SK-N-DZ (cell line): ENCODE measurements at places on chromosomes 7 and 10.
A peak's percentile ranks its signal among the peaks of the same experiment; 100 is the strongest.

DNA sequence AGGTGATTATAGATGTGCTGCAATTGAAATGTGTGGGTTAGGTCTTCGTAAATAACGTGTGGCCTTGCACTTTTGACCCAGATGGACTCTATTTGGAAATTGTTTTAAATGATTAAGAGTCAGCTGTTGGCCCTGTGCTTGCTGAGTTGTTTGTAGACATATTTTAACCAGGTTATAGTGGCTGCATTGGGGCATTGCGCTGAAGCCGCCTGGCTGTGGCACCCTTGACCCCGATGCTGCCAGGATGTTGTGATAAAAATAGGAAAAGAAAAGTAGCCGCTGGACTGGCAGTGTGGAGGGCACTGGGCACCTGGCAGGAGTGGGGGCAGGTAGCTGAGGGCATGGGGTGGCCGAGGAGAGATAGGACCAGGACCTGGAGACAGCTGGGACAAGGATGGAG lies 13.4 kb downstream of the LRRC27 start:
- no peak for DNase-seq

DNA sequence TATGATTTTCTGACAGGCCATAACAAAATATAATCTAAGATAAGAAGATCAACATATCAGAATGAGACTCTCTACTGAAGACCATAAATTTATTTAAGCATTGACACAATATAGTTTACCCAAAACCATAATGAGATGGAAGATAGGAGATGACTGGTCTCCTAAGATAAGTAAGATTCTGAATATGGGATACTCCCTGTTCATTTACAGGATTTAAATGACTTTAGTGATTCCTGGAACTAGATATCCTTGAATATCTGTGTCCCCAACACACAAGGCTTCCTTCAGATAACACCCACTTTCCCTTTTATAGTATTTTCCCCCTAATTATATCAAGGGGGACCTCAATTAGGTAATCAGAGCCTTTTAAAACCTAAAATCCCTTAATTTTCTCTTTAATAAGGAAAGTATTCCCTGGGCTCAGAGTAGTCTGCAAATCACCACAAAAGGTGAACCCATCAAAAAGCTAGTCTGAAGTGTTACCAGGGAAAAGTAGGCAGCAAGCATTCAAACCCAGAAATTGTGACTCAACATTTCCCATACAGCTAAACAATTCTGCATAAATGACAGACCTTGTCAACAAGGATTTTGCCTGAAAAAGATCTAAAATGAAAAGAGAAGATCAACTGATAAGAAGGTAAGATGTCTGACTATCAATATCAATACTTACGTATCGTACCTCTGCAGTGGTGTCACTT lies 99.9 kb downstream of the CNOT4 start:
- DNase-seq, result no peak

- peak; percentile 33 for DNase-seq
Observed at GRCh38 chr7:8259586-8260222, 2.3 kb downstream of the ICA1 start.

DNA sequence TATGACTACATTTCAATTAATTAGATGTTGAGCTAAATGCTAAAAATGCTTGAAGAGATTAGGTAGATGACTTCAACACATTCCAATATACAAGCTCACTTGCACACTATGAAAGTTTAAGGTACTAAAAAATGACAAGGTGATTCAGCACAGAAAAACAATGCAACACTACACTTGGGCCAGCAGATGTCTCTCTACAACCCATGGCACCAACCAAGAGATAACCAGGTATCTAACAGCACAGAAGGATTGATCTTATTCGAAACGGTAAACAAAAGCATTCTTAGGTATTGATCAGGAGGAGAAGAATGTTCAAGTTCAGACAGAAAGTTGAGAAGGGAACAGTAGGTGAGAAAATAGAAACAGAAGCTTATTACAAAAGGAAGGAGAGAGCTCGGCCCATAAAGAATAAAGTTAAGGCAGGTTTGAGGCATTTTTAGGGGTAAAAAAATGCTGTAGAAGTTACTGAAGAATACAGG lies 248.2 kb upstream of the KLF14 start:
- DNase-seq, result peak; percentile 28

GRCh38 chr10:3790858-3791257 lies 5.8 kb upstream of the KLF6 start:
- DNase-seq, result no peak

- DNase-seq, result no peak
Observed at GRCh38 chr10:110652475-110653118, 8.5 kb downstream of the RBM20 start.

DNA sequence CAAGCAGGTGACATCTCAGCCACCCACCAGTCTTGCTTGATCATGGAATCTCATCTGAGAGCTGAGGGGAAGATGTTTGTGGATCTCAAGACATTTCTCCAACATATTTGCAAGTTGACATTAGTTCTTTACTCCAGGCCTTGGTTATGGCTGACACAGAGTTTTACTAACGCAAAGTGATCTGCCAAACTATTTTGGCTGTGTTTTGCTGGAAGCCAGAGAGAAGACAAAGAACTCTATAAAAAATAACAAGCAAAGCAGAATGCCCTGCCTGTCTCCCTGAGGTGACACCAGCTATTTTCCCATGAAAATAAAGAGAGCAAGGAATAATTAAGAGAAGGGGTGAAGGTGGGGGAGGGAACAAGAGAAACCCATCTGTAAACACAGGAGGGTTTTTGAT lies 286.4 kb downstream of the WDR11 start:
- DNase-seq, result no peak

DNA sequence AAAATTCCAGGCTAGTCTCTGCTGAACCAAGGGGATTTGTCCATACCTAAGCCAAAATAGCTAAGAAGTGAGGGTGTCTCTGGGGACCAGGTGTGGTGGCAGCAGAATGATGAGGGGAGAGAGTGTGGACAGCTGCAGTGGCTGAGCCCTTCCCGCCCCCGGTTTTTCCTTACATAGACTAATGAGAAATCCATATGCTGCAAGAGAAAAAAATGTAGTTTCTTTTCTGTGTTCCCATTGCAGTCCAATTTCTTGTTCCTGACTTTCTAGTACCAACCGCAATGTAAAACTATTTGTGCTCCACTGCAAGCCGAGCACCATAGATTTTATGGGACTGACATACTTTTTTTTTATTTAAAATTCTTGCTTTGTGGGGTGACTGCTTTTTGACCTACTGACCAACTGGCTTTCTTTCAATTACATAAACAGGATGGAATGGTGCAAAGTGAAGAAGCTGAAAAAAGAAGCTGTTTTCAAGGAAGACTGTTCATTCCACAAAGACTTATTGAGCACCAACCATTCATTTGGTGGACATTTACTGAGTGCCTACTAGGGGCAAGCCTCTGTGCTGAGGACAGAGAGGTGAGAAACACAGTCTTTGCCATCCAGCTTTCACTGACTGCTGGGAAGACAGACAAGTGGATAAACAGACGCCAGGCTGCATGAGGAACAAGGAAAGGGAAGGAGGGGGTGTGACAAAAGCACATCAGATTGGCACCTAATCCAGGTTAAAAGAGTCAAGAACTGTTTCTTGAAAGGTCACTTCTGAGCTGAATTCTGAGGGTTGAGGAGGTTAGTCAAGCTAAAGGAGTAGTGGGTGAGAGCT lies 9.8 kb downstream of the CEP41 start:
- DNase-seq, result no peak

GRCh38 chr7:130641497-130641896 lies 27.1 kb downstream of the COPG2 start:
- no peak for DNase-seq

GRCh38 chr10:11538834-11539190 lies 72.6 kb downstream of the USP6NL start:
- no peak for DNase-seq

DNA sequence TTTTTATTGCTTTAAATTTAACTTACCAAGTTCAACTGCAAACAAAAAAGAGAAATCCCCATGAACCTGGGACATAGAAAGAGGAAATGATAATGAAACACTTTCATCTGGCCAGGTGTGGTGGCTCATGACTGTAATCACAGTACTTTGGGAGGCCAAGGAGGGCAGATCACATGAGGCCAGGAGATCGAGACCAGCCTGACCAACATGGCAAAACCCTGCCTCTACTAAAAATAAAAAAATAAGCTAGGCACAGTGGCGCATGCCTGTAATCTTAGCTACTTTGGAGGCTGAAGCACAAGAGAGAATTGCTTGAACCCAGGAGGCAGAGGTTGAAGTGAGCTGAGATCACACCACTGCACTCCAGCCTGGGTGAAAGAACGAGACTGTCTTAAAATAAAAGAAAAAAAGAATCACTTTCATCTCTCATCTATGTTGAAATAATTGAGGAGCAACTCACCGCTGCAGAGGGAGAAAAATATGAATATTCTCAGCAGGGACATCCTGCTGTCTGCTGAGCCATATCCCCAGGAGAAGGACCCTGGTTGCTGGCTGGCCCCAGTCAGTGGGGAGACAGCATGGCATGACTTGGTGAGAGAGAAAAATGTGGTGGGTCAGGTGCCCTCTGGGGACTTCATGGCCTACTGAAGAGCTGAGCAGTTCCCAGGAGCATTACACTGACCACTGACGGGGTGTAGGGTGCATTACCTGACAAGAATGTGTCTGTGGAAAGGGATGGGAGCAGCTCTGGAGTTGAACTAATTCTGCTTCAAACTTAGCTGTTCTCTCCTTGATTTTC lies 22.8 kb upstream of the TARP start:
- DNase-seq, result no peak

GRCh38 chr7:85602196-85602595 lies 415.3 kb upstream of the SEMA3D start:
- no peak for DNase-seq

DNA sequence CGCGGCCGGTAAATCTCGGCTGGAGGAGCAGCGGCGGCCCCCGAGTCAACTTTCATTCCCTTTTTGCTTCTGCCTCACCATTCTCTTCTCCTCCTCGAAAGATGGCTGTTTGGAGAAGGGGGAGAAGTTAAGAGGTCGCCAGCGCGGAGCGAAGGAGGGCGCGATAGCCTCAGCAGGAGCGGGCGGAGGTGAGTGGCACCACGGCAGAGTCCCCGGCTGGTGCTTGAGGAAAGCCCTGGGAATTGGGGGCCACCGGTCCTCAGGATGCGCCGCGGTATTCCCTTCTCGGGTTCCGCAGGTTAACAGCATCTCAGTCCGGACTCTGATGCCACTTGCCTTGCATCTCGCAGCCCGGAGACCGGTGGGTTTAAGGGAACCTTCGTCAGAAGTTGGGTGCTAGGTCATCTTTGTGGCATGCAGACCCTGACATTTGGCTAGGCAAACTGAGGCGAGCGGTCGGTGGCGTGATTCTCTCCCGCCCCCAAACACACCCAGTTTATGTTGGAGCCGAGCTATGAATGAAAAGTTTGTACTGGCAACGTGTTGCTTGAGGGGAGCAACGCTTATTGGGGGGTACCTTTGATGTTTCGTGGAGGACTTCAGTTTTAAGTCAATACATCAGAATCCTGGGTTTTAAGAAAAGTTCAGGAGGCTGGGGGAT lies 59.5 kb upstream of the PRPS1L1 start:
- DNase-seq, result peak; percentile 31

- DNase-seq, result peak; percentile 93
Observed at GRCh38 chr10:122163174-122164022, 107.7 kb upstream of the BTBD16 start.

DNA sequence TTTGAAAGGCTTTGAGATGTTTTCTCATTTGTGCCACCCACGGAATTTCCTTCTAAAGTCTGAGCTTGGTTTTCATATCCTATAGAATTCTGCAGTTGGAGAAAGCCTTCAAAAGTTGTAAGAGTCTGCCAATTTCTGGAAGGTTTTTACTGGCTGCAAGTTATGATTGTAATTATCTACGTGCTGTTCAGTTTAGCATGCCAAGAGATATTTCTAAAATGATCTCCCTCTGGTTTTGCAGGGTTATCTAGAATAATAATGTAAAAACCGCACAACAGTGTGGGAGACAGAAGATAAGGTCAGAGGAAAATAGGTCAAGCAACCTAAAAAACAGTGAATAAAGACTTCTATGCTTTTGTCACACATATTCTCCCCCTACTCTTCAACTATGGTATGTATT lies 69.3 kb downstream of the MTERF1 start:
- DNase-seq, result no peak

DNA sequence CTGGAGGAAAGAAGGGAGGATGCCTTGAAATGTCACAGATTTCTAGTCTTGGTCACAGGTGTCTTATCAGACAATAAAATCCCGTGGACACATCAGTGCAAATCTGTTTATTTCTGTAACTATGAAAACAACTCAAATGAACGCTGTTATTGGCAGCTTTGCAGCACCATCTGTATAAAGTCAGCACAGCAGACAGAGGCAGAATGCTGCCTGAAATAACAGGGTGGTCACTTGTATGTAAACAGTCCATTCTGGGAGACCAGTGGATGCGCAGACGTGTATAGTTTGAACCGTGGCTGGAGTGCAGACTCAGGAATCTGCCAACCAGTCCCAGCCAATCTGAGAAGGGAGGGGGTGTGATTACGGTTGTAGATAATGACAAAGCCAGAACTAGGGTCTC lies 54.8 kb downstream of the SEC23IP start:
- DNase-seq, result peak; percentile 39

DNA sequence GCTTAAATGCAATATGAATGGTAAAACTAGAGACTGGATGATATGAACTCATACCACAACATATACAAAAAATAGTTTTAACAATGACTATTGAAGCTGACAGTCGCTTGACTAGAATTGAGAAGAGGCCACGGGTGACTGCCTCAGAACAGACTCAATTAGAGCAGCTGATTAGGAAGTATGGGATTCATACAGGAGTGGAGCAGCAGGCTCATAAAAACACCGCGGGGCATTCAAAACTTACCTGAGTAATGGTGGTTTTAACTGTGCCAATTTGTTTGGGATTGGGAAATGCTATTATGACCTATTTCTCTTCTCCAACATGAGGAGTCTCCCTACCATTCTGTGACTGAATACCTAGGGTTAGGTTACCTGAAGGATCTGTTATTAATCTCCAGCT lies 2.1 kb downstream of the CADPS2 start:
- no peak for DNase-seq

DNA sequence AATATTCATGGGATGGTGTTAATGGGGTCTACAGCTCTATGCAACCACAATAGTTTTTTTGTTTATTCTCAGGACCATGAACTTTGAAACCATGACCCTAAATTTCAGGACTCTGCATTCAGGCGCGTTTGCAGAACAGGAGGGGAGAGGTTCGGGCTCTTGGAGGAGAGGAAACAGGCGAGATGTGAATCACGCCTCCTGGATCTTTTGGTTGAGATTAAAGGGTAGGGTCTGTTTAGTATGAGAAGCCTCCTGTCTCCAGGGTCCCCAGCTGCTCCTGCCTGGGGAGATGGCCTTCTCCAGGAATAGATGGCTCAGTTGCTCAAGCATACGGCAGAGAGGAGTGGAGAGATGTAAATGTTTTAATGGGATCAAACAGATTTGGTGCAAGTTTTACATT lies 18.2 kb downstream of the TLL2 start:
- no peak for DNase-seq

DNA sequence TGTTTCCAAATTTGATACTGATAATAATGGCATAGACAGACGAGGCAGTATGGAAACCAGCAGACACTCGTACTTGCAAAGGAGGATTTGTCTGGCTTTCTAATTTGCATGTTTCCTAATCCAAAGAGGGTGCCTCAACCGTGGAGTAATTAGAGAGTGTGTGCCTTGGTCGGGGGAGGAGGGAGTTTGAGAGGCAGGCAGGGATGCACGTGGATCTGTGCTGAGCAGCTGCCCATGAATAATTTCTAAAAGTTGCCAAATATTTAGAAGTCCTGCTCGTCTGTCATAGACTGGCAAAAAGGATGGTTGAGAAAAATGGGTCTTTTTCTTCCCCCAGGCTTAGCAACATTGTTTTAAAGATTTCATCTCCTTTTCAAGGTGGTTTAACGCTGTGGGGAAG lies 69.4 kb downstream of the PTPRE start:
- DNase-seq, result no peak

- DNase-seq, result no peak
Observed at GRCh38 chr10:1369197-1369596, 313.0 kb downstream of the WDR37 start.

- no peak for DNase-seq
Observed at GRCh38 chr10:110221044-110221720, 13.8 kb downstream of the MXI1 start.
